ENCODE measurements at places on chromosomes 6 and 20.

GRCh38 chr6:49540614-49541013 is 9.9 kb upstream of the C6orf141 start:
- no peak for DNase-seq

DNA sequence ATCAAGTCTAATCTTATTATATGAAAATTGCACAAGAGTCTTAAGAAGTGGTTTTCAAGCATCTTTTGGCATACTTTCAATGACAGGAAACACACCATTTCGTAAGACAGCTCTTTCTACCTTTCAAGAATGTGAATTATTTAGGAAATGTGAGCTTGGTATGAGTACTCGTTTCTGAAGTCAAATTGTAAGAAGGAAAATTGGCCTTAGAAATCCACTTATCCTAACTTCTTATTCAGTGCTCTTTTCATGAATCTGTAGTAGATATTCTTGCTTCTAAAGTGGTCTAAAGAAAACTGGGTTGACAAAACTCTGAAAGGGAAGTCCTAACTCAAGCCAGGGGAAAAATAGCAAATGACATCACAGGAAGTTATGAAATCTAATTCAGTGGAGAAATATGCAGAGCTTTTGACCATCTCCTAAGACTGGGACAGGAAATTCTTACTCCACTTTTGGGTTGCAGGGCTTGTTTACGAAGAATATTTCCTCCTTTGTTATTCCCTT is 38.5 kb upstream of the OGFRL1 start:
- no peak for DNase-seq

GRCh38 chr20:31330893-31331292 is 22.5 kb upstream of the DEFB116 start:
- DNase-seq: no peak

GRCh38 chr6:15569035-15569995 is 93.5 kb downstream of the DTNBP1 start:
- DNase-seq: no peak

GRCh38 chr6:84521511-84521910 is 242.9 kb downstream of the TBX18 start:
- no peak for DNase-seq

- DNase-seq: no peak
Measured at GRCh38 chr6:106692819-106693208, 63.4 kb downstream of the QRSL1 start.

All from CD4-positive, alpha-beta T cell treated with Interleukin-2 at 100 ng/mL for 4 hours (primary cell).